ENCODE measurements at places on chromosomes 3 and 15. TPM values are rescaled to one million over a fixed set of nuclear protein-coding genes. Genes with fewer than 3 reads are reported as not detected.

GRCh38 chr3:167941234-167941995 is 154.3 kb downstream of the GOLIM4 start:
- no peak for DNase-seq

DNA sequence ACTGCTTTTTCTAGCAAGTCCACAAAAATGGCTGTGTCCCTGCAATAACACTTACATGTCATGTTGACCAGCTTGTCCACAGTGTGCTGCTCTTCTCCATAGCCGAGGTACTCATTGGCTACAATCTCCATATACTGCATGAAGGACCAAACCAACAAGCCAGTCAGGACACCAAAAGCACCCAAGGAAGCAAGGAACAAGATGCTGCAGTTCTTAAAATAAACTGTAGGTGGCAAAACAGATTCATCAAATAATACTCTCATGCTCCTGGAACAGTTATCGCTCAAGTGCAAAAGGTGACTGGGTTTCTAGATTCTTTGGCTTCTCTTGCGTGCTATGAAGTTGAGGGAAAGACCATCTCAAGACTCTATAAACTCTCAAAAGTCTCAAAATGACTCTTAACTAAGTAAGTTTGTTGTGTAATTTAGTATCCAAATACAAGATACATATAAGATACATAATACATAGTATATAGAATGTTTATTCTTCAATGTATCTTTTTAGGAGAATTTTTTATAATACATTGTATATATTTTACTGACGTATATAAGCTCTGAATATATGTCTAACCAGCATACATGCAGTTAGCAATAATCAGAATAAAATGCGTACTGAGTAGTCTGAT is 57.0 kb downstream of the NEK10 start:
- DNase-seq: peak; percentile 50

DNA sequence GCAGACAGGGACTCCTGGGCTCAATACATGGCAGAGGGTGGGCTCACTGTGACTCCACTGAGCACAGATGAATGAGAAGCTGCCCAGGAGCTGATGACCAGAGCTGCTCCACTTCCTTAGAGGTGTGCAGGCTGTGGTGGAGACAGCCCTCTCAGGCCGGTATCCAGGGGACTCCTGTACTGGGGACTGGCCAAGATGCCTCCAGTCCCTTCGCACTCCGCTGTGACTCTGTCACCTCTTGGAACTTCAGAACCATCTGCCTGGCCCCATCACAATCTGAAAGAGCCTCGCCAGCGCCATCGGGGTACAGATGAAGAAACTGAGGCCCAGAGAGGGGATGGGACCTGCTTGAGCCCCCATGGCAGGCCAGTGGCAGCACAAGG is 111.2 kb downstream of the ETFA start:
- no peak for DNase-seq

- no peak for DNase-seq
Observed at GRCh38 chr15:62770111-62770660, 272.4 kb upstream of the TPM1 start.

GRCh38 chr15:83066034-83066733 is 868 bp downstream of the BTBD1 start:
- DNase-seq: no peak

- no peak for DNase-seq
Observed at GRCh38 chr3:85667744-85668143, 709.0 kb downstream of the CADM2 start.

DNA sequence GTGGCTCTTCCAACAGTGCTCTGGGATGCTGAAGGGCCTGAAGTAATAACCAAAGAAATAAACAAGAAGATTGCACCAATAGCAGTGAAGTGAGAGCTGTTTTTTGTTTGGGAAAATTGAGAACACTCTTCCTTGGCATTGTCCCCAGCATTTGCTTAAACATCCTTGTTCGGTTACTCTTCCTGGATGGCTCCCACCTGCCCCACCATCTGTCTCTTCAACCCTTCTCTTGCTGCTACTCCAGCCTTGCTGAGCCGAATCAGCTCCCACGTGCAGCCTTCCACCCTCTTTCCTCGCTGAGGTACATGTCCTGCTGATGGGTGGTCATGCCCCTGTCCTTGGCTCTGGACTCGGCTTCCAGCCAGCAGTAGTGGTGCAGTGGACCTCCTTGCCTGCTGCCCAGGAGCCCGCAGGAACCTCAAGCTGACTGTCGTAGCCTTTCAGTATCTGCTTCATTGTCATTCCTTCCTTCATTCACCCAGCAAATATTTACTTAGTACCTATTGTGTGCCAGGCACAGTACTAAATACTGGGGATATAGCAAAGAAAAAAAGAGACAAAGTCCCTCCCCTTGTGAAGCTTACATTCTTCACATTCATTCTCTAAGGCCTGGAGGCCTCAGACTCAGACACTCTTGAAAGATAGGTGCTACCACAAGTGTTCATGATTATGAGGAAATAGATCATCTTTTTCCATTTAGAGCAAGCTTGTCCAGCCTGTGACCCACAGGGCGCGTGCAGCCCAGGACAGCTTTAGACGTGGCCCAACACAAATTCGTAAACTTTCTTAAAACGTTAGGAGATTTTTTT is 17.1 kb upstream of the VILL start:
- no peak for DNase-seq

- no peak for DNase-seq
Observed at GRCh38 chr3:178634975-178635374, 98.7 kb downstream of the KCNMB2 start.

CLPX gene
- 17.3 TPM for polyA plus RNA-seq

C3orf20 gene
- polyA plus RNA-seq: not detected

RTP3 gene
- polyA plus RNA-seq: not detected

Measured in SK-N-SH (cell line).